ENCODE measurements at places on chromosomes 3 and 15.

DNA sequence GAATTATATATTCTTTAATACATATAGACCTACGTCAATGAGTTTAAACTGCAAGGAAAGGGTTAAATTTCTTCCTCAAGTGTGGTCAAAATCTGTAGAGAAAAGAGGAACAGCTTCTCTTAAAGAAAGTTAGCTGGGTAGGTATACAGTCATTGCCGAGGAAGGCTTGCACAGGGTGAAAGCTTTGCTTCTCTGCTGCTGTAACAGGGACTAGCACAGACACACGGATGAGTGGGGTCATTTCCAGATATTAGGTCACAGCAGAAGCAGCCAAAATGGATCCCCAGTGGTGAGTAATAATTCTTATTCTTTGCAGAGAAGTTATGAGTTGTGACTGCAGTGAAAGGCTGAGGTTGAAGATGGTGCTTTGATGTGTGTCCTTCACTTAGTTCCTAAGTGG is at the start of gene CD86:
Gene CD86, plus strand, starts transcription at position 148 of the 400 bp plus-strand sequence. Its CDS starts 128 bp downstream, at position 276.
- DNase-seq, result no peak

DNA sequence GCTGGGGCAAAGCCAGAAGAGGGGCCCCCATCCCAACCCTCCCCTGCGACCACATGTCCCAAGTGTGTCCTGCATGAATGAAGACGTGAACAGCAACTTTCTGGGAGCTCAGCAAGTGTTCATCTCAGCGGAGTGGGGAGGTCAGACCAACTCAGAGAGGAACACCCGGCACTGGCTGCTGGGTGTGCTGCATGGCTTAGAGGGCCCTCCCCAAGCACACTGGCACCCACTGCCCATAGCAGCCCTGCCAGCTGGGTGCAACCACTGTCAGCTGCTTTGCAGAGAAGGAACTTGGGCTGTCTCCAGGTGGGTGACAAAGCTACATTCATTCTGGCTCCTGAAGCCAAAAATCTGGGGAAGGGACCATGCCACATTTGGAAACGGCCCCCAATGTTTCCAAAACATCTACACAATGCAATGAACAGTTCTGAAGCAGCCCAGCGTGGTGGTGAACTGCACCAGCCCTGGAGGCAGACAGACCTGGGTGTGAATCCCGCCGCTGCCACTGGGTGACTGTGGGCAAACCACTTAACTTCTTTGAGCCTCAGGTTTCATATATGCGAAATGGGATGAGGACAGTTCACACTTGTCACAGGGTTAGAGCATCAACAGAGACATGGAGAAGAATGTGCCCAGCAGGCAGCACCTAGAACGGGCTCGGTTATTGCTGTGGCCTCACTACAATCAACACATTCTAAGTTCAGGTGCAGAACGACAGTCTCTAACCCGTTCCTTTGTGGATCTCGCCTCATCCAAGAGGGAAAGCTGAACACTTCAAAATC is 145.4 kb downstream of the NUP210 start:
- DNase-seq, result no peak

DNA sequence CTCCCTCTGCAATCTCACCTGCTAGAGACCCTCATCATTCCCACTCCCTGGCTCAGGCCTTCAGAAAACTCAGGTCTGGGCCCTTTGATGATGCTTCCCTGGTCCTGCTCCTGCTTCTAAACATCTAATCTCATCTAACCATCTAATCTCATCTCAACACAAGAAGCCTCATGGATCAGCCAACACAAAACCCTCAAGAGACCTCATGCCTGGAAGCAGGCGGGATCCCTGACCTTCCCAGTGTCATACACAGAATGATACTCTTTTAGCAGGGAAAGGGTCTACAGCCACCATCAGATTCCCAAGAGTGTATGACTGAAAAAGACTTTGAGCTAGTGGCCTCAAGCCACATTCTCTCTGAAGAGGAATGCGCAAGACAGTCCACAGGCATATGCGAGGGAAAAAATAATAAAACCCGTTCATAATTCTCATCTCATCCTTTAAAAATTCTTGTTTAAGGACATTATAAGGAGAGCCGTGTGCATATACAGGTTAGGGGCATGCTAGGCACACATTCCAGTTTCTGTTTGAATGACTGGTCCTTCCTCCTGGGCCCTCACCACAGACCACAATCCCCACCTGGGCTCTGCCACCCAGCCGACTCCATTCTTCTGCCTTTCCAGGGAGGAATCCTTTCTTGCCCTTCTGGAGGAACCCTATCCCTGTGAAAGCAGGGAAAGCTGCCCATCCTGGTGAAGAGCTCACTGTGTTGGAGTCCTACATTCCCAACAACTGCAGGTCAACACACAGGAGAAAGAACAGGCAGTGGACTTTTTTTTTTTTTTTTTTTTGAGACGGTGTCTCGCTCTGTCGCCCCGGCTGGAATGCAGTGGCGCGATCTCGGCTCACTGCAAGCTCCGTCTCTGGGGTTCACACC is 2.2 kb downstream of the ZXDC start:
- DNase-seq, result no peak

- DNase-seq, result no peak
These were observed 45.5 kb downstream of the SLC28A1 start for GRCh38 chr15:84929795-84930603.

DNA sequence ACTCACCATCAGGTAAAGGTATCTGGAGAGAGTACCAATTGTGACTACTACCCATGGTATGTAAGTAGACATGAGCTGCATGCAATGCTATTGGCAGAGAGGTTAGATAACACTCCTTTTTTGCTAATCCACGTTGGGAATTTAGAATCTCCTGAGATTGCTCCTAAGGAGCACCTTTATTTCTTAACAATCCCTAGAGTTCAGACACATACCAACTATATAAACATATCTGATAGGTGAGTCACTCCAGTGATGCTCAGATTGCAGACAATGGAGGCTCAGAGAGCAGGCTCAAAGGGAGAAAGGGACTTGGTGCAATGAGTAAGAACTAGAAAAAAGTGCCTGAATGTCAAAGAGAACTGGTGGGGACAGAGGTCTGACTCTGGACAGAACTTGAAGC is 47.0 kb upstream of the LRRFIP2 start:
- no peak for DNase-seq

GRCh38 chr3:101824702-101825101 is 24.6 kb upstream of the NFKBIZ start:
- no peak for DNase-seq

All from NCI-H1694 treated with DMSO at 0.1 percent for 48 hours (cell line).